Frontal cortex (tissue), 4 donors: ENCODE measurements at places on chromosomes 1 and 21.

GRCh38 chr1:92399076-92399475 is 87.6 kb downstream of the GFI1 start:
- DNase-seq = no peak

DNA sequence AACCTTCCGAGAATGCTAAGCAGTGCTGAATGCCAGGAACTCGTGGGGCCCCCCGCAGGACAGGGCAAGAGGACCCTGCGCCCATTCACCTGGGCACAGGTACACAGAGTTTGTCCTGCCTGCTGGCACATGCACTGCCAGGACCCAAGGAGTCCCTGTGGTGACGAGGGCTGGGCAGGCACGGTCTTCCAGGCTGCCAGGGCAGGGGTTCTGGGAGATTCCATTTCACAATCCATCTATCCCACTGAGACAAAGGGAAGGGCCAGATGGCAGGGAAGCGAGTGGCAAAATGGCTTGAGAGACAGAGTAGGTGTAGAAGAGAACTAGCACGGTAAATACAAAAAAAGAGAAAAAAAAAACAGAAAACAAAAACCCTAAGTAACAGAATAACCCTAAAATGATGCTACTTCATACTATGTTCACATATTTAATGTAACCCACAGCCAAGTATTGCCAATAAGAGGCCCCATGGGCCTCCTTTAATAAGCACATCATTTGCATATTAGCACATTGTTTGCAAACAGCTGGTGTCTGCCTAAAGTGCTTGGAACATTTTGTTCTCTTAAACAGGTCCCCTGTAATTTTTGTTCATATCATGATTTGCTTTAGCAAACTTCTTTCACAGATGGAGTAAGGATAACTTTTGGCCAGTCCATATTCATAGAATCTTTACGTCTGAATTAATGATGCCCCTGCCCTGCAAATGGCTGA is 83.8 kb downstream of the STUM start:
- DNase-seq = no peak

DNA sequence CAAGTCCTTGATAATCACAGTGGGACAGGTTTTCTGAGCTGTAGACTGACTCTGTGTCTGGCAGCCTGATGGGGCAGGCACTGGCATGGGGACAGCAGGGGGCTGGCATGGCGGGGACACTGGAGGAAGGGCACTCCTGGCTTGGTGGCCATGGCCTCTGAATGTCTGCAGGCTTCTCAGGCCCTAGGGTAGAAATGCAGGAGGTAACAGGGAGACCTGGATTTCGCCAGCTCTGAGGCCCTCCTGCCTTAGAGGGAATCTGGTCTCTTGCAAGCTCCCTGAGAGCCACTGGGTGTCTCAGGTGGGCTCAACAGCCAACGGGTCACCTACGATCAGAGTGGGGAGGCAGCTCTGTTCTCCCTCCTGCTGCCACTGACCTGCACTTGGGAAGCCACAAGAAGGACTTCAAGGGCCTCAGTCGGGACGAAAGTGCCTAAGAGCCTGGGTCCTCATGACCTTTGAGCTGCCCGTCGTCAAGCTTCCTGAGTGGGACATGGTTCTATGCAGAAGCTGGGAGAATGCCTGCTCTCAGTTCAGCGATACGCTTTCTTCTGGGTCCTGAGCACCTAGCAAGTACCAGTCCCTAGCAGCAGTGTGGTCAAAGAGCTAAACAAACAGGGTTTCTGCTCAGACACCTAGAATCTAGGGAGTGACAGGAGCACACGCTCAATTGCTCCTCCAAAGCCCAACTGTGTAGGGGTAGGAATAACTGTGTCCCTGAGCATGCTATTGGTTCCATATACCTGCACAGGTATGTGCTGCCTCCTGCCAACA is 569.0 kb downstream of the PTPRU start:
- DNase-seq = no peak

- DNase-seq = peak; percentile 32
Observed at GRCh38 chr1:207049974-207050391, 1.0 kb downstream of the YOD1 start.

- DNase-seq = no peak
Observed at GRCh38 chr1:52203935-52204625, 62.2 kb downstream of the ZFYVE9 start.

DNA sequence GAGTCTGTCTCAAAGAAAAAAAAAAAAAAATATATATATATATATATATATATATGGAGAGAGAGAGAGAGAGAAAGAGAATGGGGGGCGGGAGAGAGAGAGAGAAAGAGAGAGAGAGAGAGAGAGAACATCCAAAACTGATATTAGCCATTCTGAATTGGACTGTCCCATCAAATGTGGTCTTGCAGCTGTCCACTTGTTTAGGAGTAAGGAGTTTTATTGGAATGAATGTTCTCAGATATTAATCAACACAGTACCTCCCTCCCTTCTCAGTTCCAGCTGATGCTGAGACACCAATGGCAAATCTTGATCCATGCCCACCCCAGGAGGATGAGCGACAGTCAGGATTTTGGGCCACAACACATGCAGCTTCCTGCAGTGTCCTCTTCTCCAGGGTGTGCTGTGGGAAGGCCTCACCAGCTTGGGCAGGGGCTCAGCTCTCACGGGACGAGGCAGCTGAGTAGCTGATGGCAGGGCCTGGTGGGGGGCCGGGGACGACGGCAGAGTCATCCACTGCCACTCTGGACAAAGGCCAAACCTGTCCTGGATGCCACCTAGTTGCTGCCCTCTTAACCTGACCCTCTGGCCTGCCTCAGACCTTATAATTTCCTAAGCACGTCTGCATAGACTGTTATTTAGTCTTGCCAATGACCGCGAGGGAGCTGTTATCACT is 9.3 kb upstream of the CLDN14 start:
- DNase-seq = no peak

DNA sequence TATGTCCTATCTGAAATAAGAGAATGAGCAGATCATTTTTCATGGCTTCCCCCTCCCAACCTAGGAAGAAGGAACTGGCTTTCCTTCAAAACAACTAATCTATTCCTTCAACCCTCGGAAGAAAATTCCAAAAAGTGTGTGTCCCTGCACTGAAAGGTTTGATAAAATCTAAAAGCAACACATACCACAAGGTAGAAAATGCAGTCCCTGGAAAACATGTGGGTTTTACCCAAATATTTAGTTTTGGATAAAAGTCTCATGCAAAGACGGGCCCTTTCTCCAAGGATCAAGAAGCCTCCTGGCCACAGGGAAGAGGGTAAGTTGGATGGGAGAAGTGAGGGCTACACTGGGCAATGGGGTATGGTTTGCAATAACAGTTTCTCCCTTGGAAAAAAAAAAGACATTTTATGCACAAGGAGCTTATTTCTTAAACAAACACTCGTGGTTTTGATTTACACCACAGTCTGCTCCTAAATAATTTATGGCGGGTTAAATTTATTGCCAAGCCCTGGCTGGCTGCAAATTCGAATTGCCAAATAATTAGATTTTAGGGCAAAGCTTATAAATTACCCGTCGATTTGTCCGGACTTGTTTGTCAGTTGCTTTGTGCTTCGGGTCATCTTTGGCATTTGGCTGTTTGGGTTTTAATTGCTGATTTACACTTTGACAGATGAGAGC is 28.9 kb downstream of the ERI3 start:
- DNase-seq = no peak

- no peak for DNase-seq
Observed at GRCh38 chr1:214058076-214058475, 70.3 kb downstream of the PROX1 start.

DNA sequence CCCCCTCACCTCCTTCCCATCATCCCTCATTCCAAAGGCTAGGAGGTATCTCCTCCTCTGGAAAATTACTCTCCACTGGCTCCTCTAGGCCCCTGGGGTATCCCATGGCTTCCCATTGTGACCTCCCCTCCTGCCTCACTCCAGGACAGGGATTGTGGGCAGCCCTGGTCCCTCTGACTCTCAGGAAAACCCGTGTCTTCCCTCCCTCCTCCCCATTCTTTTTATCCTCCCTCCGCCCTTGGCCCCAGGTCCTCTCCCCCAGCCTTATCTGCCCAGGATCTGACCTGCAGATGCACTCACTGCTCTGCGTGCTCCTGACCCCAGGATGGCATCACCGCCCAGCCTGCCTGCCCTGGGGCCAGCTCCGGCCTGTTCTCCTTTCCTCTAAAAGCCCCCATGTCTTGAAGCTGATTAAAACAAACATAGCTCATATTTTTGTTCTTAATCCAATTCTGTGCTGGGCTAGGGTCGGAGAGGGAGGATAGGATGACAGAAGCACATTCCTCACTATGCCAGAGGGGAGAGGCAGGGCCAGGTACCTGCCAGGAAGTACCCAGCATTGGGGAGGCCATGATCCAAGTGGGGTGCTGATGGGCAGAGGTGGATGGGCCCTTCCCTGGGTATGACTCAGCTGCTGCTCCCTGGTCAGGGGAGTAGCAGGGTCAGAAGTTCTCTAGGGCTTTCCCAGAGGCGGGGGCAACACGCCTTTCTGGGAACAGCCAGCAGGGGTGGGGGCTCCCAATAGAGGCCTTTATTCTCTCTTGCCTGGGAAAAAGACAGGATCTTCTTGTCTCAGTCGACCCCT is 13.8 kb upstream of the UBL4B start:
- DNase-seq = no peak

DNA sequence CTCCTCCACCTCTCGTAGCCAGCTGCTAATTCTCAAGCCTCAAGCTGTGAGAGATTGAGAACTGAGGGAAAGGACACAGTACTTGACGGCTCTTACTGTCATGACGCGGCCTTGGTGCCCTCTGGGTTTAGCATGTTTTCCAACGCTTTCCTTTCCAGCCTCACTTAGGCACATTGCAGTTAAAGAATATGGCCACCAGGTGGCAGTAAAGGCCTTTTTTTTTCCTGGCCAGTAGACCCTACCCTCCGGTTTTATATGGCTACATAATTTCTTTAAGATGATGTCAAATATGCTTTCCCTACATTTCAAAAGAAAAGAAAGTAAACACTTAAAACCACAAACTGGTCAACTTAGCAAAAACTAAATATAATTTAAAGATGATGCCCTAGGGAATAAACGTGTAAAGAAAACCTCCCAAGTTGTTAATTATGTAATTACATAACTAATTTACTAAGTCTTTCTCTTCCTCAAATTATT is 56.8 kb upstream of the PRDX6 start:
- no peak for DNase-seq

DNA sequence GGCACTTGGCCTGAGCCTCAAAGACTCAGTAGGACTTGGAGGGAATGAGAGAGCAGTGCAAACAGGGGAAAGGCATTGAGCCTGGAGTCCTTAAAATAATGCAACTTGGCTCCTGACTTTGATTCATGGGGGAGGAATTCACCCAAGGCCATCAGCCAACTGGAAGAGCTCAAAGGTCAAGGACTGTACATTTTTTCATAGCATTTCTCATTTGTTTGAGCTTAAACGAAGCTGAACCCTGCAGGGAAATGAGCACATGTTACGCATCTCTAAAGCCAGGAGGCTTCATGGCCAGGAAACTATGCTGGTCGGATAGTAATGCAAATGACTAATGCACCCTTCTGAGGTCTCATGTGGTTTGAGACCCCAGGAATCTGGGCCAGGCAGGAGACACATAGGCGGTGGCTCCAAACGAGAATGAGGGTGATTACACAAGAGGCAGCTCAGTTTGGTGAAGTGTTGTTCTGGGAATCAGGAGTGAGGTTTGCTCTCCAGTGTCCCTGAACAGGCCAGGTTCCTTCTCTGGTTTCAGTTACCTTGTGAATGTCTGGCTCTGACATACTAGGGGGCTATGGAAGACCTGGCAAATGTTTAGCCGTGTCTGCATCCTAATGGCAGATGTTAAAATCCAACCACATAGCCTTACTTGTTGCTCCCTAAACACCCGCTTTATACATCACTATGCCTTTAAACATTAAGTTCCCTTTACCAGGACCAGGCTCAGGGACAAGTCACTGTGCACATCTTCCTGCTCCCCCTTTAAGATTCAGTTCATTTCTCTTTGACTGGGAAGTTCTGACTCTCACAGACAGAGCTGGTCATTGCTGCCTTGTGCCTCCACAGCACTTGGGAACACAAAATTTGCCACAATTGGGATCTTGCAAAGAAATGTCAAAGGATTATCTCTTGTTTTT is 503.9 kb upstream of the USP24 start:
- no peak for DNase-seq

DNA sequence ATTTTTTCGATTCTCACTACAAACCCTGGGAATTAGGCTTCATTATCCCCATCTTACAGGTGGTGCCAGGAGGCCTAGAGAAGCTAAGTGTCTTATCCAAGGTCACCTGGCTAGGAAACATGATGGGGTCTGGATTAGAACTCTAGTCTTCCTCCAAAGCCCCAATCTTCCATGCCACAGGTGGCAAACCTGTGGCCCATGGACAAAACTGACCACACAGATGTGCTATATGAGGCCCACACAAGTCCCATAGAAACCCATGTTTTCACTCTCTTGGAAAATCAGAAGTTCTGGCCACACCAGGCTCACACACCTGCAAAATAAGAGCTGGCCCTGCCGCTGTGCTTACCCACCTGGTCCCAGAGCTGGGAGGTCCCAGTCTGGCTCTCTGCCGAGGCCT is 21.6 kb downstream of the VWA5B1 start:
- no peak for DNase-seq

DNA sequence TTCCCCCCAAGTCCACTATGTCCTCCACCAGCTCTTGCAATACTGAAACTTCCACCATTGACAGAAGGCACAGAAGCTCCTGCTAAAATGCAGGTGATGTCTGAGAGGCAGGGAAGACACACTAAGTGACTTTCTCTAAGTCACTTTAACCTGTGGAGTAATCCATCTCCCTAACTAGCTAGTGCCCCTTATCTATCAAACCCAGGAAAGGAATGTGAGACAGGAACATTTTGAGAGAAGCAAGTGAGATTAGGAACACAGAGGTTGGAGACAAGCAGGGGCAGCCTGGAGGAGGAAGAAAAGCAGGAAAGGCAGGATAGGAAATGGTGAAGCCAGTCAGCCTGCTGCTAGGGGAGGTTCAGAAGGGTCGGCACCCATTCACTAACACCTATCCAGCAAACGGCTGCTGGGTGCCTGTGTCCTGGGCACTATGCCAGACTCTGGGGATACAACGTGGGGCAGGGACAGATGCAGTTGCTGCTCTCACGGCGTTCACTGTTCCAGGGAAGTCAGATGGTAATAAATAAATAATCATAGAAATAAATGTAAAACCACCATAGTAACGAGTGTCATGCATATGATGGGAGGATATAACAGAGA is 7.0 kb downstream of the GPA33 start:
- no peak for DNase-seq

DNA sequence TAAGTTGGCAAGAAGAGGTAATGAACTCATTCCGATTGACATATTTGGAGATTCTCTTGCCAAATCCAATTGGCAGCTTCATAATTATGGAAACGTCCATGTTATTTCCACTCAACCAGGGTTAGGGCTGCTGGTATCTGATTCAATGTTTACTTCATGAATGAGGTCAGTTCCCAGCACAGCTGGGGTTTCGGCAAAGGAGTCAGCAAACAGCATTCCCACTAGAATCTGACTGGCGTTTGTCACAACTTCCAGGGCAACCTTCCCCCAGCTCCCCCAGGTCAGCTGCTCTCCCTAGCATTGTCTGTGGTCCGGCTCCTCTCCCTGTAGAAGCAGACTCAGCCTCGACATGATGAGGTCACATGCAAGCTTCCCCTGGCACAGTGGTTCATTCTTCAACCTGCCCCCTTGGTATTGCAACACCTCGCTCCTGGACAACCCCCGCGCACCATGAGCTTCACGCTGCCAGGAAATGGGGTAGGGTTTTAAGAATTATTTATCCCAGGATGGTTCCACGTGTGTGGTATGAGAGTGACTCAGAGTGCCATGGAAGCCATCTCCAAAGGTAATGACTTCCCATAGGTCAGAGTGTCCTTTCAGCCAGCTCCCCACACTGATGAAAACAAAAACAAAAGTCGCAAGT is 100.7 kb upstream of the SLC25A33 start:
- DNase-seq = no peak
